Stimulated activated CD4-positive, alpha-beta T cell treated with anti-CD3 and anti-CD28 coated beads, Interleukin-1b, Interleukin-23, amount 100 ng/mL, for 1 hour (primary cell): ENCODE measurements at places on chromosomes 12 and 14.

DNA sequence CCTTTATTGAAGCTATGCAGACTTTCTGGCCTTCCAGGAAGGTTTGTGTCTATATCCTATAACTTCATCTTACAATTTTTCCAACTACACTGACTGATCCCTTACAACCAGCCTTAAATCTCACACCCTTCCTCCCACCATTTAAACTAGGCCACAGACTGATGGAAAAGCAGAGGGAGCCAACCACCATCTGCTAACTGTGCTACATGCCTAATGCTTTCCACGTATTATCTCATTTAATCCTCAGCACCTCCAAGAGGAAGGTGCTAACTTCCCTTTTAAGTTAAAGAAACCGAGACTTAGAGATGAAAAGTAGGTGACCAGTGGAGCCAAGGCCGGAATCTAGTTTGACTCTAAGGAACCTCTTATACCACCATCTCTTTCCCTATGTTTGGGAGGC is 22.7 kb upstream of the BLTP3B start:
- no peak for DNase-seq

DNA sequence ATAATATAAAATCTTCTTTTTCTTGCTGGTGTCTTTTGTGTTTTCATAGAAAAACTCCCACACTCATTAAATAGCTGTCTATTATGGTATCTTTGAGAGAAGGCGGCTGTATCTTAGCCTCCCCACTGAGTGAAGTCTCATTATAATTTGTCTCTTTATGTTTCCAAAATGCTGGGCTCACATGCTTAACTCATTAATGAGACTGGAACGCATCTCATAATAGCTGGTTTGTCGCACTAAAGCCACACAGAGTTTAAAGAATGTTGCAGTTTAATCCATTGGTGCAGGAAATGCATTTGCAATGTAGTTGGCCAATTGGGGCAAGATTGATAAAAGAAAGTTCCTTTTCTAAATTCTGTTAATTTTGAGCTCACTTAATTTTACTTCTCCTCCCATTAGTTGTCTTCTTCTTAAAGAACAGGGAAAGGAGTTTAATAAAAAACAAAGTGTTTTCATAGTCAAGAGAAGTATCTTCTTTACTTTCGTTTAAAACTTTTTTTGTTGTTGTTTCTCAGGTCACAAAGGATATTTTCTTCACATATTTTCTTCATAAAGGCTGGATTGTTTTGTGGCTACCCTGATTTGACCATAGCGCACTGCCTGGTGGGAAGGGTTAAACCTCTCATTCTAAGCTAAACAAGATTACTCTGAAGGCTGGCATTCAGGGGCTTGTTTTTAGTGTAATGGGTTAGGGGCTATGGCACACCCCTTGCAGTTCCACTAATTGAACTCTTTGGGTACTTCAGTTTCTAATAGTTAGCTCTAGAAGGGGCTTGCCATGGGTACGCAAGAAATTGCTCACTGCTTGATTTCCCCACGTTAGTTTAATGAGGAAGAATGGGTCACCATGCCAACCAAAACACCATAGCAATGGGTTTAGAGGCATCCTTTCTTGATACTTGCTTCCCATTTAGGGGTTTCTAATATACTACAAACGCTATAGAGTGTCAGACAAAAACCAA is 197.0 kb downstream of the TMTC2 start:
- no peak for DNase-seq

DNA sequence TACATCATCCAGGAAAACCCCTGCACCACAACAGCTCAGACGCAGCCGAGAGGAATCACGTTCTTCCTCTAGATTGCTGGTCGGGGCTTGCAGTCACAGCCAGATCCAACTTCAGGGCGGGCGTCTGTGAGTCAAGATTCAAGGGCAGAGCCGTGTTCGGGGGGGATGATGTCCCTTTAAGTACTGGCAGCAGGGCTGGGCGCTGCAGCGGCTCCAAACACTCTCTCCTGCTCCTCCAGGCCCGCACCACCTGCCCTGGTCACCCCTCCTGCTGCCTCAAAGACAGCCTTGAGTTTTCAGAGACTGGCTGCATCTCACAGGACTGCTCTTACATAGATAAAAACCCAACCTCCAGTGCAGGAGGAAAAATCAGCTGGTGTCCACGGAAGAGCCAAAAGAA is 68.3 kb downstream of the KDM2B start:
- no peak for DNase-seq

GRCh38 chr14:25394791-25395391 is 344.9 kb upstream of the STXBP6 start:
- DNase-seq: no peak

DNA sequence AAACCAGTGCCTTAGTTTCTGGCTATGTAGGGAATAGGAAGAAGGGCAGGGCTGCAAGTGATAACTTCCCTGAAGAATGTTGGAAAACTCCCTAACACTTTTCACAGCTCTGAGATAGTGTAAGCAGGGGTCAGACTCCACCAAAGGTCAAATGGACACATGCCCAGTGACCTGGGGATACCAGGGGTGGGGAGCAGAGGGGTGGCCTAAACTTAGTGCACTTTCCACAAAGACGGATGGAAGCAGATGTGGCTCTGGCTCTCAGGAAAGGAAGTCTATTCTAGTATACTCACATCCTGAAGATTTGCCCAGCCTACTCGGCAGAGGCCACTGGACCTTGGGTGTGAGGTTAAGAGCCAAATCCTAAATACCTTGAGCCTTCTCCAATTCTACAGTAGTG is 285.8 kb downstream of the NUAK1 start:
- DNase-seq: no peak
